ENCODE measurements at places on chromosomes 2 and 18.

DNA sequence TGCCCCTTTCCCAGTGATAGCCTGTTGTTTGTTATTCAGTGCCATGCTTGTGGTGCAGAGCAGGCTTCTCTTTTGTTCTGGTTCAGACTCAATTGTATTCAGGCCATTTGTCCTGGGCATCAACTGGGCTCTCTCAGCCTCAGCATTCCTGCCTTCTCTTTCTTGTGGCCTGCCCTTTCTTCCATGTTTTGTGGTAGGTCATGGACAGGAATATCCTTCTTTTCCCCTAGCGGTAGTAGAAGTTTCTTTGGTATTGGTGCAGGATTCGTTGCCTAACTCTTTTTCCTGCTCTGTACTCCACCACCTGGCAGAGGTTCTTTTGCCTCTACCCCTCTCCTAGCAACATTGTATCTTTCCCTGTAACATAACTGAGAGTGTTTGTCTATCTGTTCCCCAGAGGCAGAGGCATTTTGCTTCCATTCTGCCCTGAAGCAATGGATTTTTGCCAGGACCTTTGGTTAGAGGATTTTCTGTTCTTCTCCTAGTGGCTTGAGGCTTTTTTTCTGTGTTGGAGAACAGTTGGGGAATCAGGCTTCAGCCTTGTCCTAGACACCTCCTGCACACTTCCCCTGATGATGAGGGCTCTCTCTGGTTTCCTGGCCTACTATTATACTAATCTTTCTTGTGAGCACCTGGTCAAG, 68.5 kb downstream of the NCOA1 start:
- DNase-seq = no peak

GRCh38 chr18:79402977-79403722, 7.4 kb downstream of the NFATC1 start:
- DNase-seq = no peak

- DNase-seq = no peak
These were observed 68.3 kb downstream of the SPTBN1 start for GRCh38 chr2:54524226-54524991.

DNA sequence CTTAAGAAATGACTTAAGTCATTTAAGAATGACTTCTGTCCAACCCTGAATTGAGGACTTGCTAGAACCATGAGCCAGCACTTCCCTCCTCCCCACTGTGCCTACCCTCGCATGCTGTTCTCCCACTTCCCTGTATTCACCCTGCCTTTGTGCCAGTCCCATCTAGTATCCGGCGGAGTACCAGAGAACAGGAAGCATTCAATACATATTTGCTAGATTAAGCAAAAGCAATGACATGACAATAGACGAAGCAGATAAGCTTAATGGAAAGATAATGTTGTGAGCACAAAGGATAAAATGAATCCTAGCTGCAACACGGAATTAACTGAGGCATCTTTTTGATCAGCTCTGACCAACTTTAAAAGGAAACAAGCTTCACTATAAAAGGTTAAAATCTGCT, 328.5 kb downstream of the TDRD15 start:
- DNase-seq = no peak

All from amniotic stem cell (primary cell).